ENCODE measurements at places on chromosomes 5 and 9.

DNA sequence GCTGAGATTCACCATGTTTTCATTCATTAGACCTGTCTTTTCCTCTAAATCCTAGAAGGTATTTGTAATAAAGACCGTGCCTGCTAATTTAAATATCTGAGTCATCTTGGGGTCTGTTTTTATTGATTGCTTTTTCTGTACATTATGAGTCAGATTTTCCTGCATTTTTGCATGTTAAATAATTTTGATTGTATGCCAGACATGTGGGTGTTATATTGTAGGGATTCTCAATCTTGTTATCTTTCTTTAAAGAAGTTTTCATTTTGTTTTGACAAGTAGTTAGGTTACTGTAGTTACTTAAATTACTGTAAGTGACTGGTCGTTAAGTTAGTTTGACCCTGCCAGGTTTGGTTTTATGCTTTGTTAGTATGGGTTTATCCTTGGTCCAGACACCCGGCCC, 35.1 kb downstream of the EXOSC2 start:
- DNase-seq: no peak

GRCh38 chr9:114240216-114240615, 82.7 kb upstream of the ORM1 start:
- DNase-seq: no peak

- DNase-seq: no peak
Measured at GRCh38 chr9:37146410-37146809, 26.0 kb downstream of the ZCCHC7 start.

DNA sequence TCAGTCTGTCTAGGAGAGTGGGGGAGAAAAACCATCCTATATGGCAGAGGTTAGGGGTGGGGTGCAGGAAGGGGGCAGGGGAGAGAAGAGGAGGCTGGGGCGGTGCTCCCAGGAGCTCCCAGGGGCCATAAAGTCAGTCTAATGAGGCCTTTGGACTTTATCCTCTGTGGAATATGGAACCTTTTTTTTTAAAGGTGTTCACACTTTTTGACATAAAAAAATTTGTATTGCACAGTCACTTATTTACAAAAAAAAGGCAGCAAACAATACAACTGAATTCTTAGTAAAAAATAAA, 51.9 kb upstream of the SYNPO start:
- no peak for DNase-seq

GRCh38 chr5:140311011-140311467, 8.1 kb upstream of the PFDN1 start:
- no peak for DNase-seq

- DNase-seq: no peak
Measured at GRCh38 chr5:146553446-146553845, 37.5 kb upstream of the GPR151 start.

DNA sequence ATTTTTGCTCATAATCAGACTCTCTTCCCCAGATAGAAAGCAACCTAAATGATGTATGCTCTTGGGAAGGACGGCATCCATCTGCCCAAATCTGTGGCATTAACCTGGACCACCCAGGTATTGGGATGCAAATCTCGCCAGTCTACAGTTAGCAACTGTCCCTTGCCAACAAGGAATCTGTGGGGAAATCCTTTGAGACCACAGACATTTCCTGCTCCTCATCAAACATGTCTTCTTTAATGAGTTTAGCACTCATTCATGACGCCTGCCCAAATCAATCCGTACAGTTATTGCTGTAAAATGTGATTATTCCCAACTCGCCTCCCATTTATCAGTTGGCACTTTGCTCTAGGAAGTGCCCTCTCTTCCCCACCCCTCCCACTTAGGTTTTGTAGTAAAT, 7.8 kb downstream of the ROR2 start:
- DNase-seq: no peak

GRCh38 chr9:616694-617093, 224.8 kb upstream of the DMRT1 start:
- DNase-seq: no peak

DNA sequence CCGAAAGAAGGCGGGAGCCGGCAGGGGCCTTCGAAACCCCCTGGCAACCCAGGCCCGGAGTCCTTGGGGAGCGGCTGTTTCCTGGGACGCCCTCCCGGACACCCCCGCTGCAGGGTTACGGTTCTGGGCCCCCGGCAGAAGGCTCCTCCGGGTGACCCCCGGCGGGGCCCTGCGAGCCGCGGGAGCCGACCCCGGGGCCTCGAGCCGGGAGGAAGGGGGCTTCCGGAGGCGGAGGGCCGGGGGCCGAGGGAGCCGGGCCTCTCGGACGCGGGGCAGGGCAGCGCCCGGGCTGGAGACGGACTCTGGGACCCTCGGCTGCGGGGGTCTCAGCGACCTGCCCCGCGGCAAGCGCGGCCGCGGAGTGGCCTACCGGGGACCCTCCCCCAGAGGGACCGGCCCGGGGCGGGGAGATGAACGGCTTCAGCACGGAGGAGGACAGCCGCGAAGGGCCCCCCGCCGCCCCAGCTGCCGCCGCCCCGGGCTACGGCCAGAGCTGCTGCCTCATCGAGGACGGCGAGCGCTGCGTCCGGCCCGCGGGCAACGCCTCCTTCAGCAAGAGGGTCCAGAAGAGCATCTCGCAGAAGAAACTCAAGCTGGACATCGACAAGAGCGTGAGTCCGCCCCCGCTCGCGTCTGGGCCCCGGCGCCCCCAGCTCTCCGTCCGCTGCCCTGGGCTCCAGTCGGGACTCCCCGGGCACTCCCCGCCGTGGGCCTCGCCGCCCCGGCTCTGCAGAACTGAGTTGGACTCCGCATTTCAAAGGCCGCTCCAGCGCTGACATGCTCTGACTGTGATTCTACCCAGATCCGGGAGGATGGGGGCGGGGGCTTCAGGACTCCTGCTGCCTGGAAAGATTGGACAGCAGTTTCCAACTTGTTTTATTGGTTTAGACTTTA, 645 bp downstream of the SAP30L start:
- DNase-seq: peak; percentile 13

- DNase-seq: no peak
Measured at GRCh38 chr5:80711938-80712337, 57.2 kb upstream of the DHFR start.

- DNase-seq: no peak
Measured at GRCh38 chr5:130333089-130333488, 428.8 kb downstream of the CHSY3 start.
